ENCODE measurements at places on chromosomes 7 and 10.
A peak's percentile ranks its signal among the peaks of the same experiment; 100 is the strongest.

- DNase-seq: no peak
These were observed 41.6 kb downstream of the SLC39A12 start for GRCh38 chr10:17993361-17993760.

DNA sequence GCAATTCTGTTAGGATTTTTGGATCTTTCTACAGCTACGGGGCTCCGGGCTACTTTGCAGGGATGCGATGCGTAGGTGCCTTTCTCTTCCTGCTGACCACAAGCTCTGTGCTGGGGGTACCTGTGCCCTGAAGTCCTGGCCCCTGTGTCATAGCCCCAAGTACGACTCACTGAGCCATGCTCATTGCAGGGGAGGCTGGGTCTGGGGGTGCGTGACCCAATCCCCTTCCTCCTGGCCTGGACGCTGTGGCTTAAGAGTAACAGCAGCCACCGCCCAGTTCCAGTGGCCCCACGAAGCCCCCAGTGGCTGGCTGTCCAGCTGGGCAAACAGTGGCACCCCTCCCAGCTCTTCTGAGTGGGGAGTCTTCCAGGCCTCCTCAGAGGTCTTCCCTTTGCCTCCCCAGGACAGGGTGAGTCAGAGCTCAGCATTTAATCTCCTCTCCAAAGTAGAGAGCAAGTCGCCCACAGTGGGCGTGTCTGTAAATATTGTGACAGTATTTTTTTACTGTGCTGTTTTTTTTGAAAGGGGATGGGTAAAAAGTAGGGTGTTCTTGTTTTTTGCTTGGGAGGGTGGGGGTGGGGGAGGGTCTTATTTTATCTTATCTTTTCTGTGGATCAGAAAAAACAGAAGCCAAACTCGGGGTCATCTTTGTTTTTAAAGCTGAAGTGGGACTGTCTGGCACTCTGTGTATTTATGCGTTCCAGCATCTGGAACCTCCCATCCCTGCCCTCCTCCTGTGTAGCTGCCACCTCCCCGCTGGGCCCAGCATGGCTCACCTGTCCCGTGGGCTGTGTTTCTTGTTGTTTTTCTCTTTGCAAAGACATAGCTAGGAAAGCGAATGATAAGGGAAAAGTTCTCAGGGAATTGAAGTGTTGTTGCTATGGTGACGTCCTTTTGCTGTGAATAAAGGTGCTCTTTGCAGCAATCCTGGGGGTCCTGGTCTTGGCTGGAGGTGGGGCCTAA, 8.2 kb downstream of the LFNG start:
- peak; percentile 77 for DNase-seq

DNA sequence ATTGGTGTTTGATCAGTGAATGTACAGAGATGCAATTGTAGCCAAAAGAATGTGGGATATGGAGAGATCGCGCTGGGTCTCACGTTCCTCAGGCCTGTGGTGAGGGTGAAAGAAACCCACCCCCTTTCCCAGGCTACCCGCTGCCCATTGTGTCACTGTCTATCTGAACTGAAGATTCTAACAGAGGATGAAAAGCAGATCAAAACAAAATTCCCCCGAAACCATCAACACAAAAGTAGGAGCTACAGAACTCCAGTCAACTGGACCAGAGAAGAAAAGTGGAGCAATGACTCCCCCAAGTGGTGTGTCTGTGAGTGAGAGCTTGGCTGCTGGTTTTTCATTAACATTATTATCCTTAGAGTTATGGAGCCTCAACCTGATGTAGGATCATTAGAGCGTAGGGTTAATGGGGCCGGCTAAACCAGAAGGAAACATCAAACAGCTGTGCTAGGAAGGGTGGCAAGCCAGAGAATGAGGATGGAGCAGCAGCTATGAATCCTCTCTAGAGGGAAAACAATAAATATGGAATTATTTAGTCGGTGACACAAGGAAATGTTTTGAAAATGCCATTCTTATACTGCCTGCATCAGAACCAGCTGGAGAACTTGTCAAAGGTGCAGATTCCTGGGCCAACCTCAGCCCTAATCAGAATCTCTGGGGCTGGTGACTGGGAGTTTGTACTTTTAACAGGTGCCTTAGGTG, 38.3 kb downstream of the AKR1B1 start:
- peak; percentile 45 for DNase-seq

GRCh38 chr7:104979167-104979841, 34.7 kb upstream of the KMT2E start:
- no peak for DNase-seq

DNA sequence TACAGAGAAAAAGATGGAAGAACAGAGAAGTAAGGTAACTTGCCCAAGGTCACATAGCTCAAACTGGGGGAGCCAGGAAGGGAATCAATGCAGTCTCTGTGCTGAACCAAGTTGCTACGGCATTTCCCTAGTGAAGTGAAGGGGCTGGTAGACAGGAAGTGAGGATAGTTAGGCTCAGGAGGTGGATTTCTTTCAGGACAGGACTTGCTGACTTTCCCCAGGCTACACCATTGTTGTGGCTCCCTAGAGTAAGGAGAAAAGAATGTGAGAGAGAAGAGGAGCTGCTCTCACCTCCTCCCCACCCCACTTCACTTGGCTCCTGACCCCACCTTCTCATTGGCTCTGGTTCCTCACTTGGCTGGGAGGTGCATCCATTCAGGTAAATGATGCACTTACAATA, 316.9 kb downstream of the INHBA start:
- DNase-seq: no peak

- DNase-seq: no peak
These were observed 427.1 kb downstream of the GALNT17 start for GRCh38 chr7:71558806-71559613.

GRCh38 chr7:69575651-69576050, 22.6 kb upstream of the AUTS2 start:
- DNase-seq: no peak

- DNase-seq: no peak
These were observed 197.9 kb downstream of the PTPRN2 start for GRCh38 chr7:158389514-158390425.

DNA sequence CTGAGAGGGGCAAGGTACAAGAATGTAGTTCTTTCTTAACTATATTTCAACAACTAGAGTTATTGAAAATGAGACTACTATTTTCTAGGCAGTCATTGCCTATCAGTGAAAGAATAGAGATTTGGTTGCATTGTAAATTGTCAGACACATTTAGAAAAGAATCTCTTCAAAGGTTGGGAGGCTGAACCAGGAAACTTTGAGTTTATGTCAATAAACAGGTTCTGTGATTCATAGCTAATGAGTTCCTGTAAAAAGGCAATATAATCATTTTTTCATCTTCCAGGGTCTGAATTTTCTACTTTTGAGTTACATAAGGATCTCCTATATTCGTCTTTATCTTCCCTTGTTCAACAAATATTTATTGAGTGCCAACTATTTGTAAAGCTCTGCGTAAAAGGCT, 47.1 kb downstream of the MAGI2 start:
- DNase-seq: no peak

DNA sequence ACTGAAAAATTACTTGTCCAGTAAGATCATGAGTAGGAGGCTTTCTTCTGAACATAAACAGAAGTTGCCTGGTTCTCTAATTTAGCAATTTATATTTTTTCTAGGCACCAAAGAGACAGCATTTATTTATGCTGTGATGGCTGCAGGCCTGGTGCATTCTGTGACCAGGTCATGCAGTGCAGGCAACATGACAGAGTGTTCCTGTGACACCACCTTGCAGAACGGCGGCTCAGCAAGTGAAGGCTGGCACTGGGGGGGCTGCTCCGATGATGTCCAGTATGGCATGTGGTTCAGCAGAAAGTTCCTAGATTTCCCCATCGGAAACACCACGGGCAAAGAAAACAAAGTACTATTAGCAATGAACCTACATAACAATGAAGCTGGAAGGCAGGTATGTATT, 2.8 kb downstream of the WNT16 start:
- no peak for DNase-seq

DNA sequence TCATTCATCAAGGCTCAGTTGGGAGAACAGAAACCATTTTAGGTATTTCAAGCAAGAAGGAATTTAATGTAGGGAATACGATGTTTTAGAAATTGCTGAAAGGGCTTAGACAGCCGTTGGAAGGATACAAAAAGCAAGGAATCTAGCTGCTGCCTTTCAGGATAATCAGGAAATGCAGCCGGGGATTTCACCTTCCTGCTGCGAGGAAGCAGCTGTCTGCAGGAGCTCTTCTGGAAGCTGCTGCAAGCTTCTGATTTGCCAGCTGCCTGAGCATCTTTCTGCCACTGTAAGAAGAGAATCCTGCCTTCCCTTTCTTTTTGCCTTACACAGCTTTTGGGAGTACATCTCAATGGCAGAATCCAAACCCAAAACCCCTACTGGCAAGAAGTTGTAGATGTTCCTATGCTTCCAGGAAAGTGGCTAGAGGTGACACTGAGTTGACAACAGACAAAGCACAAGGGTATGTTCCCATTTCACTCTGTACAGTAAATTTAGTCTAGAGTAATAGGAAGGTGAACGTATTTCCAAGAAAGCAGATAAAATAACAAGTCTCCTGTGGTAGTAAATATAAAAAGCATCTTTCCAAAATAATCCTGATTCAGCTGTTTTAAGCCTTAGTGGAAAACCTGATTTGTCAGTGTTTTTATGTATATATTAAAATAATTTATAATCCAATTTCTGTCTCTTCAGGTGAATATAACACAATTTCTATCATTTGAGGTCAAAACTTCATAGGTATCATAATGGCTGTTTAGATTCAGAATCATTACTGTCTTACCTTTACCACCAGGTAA, 148.4 kb upstream of the LRGUK start:
- no peak for DNase-seq

- DNase-seq: no peak
These were observed 26.4 kb downstream of the RPS24 start for GRCh38 chr10:78059906-78060702.

GRCh38 chr10:125451319-125451718, 231.6 kb downstream of the TEX36 start:
- peak; percentile 36 for DNase-seq

DNA sequence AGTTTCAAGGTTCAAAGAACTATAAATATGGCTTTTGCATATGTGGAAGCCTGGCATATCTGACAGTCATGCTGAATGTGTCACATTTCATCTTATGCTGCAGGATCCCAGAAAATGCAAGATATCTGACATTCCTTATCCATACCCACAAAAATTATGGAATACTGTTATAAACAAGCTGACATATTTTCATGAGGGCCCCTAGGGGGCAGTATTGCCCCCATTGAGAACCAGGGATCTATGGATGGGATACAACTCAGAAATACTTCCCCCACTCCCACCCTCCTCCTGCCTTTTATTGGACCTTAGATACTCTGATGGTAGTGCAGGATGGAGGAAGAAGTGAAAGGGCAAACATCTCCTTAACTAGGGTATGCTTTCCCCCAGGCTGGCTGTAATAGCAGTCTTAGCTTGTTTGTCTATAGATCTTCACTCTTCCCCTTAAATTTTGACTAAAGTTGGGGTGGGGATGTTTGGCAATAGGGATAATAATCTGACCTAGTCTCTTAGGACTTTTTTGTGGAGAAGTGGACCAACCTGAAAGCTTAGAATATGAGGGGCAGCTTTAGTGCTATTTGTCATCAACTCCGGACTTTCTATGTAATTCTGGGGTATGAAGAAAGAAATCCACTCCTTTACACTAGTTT, 3.5 kb upstream of the GNGT1 start:
- DNase-seq: peak; percentile 41

All from NCI-H748 treated with DMSO at 0.1 percent for 48 hours (cell line).